ENCODE measurements at places on chromosomes 3 and 15. TPM values are rescaled to one million over a fixed set of nuclear protein-coding genes. Genes with fewer than 3 reads are reported as not detected.

The ITIH1 gene
- total RNA-seq: not detected

The HEG1 gene
- total RNA-seq: 110 TPM

The DPPA2 gene
- not detected for total RNA-seq

The CA12 gene
- 8.1 TPM for total RNA-seq

The CHRNA7 gene
- not detected for total RNA-seq

The CSPG5 gene
- 0.32 TPM for total RNA-seq

The IFT57 gene
- total RNA-seq: 62.8 TPM

The TMCO5A gene
- not detected for total RNA-seq

All from fibroblast of villous mesenchyme (primary cell).